ENCODE measurements at places on chromosomes 4 and X.

DNA sequence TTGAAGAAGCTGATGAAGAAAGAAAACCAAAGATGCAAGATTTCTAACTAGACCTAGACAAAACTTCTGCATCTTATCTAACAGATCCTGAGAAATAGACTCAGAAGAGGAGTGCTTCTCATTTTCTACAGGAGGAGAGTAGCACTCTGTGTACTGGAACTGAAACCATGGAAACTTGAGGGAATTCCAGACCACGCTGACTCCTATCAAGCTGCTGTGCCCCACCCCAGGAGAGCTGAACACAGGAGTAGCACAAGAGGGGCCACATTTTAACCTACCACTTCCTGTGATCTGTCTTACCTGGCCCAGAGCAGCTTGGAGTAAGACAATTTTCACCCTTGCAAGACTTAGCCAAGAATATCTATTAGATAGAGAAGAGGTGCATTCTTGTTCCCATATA lies 248.9 kb downstream of the SCFD2 start:
- peak; percentile 65 for DNase-seq

DNA sequence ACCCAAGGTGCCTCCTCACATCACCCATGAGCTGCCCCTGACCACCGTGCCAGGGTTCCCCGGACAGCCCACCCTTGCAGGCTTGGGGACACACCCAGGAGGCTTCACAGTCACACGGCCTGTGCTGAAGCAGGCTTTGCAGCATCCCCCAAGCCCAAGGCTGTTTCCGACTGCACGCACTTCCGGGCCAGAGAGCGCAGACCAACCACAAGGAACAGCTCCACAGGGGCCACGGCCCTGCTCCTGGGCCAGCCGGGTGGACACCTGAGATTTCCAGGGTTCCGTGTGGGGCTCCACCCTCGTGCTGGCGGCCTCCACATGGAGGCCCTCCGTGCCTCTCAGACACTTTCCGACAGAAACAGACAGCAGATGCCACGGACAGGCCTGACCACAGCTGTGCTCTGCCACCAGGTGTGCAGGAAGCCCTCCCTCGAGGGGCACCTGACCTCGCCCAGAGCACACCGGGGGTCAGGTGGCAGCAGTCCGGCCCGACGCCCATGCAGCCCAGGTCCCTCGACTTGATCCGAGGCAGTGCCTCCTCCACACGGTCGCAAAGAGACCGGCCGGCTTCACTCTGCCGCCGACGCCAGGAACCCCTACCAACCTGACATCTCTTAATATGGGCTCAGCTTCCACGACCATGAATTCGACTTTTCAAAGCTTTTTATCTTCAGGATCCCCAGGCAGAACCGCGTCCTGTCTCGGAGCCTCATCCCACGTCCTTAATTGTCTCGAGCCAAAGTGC lies 8.0 kb downstream of the CTBP1 start:
- no peak for DNase-seq

DNA sequence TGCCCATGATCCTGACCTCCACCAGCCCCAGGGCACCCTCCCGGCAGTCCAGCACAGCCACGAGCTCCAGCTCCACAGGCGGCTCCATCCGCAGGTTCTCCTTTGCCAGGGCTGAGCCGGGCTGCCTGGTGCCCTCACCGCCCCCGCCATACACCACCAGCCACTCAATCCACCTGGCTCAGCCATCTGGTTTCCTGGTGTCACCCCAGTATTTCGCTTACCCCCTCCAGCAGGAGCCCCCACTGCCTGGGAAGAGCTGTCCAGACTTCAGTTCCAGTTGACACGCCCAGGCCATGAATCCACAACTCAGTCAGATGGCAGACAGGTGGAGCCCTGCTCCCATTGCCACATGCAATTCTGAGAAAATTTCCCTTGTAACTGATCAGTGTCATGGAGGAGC lies 3.9 kb downstream of the SHISA3 start:
- no peak for DNase-seq

GRCh38 chr4:170005472-170005871 lies 20.7 kb downstream of the MFAP3L start:
- no peak for DNase-seq

- no peak for DNase-seq
Observed at GRCh38 chrX:2284601-2285000, 216.2 kb downstream of the DHRSX start.

DNA sequence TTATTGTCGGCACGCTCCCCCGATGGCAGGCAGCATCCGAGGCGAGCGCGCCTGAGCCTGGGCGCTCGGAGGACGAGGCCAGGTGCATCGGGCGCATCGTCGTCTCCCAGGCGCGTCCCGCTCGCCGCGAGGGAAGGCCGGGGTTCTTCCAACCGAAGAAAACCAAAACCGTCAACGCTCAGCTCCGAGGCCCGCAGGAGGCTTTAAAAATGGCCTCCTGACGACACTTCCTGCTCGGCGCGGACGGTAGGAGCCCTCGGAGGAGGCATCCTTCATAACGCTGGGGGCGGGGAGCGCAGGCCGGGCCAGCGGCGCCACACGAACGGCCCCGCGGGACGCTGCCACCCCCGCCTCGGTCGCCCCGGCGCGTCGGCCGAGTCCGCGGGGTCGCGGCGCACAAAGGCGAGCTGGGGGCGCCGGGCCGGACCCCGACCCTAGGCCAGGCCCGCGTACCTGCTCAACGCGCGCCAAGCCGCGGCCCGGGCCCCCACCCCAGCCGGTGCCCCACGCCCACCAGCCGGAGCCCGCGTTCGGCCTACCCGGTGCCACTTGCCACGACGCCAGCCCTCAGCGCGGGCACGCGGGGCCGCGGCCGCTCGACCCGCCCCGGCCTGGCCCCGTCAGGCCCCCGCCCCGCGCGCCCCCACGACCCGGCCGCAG lies 501 bp downstream of the ZNF518B start:
- DNase-seq = peak; percentile 67

- peak; percentile 77 for DNase-seq
Observed at GRCh38 chr4:105951198-105951597, 55.9 kb downstream of the NPNT start.

GRCh38 chr4:3262208-3263052 lies 13.5 kb downstream of the MSANTD1 start:
- DNase-seq = no peak

- DNase-seq = no peak
Observed at GRCh38 chr4:80086296-80086695, 13.3 kb upstream of the ANTXR2 start.

GRCh38 chr4:109614466-109614865 lies 54.4 kb downstream of the MCUB start:
- no peak for DNase-seq

- peak; percentile 72 for DNase-seq
Observed at GRCh38 chr4:16896881-16897750, 1.3 kb downstream of the LDB2 start.

DNA sequence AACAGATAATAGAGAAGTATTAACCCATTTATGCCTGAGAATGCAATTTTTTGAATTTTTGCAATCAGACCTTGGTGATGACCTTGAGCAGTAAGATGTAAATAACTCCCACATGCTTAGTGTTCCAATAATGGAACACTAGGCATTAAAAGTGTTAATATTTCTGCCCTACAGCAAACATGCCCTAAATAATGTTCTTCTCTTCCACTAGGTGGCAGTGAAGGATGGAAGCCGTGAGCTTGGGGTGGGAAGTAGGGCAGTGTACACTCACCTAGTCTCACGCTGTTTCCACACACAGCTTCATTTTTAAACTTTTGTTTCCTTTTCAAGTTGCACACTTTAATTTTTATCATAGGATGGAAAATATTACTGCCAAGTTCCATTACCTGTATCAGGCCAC lies 613.1 kb upstream of the HS3ST1 start:
- DNase-seq = no peak

DNA sequence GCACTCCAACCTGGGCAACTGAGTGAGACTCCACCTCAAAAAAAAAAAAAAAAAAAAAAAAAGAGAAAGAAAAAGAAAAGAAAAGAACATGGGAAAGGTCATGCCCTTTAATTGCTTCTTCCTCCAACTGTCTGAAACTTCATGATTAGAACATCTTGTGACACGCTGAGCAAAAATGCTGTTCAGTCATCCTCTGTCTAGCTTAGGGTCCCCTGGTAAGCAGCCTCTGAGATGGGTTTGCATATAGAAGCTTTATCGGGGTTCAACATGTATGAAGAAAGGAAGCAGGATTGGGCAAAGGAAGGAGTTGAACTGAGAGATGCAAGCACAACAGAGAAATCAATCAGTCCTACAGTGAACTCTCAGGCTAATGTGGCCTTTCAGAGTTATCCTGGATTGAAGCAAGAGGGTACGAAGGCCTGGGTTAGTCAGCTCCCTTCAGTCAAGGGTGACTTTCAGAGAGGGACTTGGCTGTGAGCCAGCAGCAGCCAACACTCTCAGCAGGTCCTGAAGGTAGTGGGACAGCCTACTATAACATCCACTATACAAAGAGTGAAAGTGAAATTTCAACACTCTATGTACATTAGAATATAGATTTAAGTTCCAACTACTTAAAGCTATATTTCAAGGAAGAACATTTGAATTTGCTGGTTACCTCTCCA lies 11.4 kb downstream of the MAOB start:
- no peak for DNase-seq
